Pons (tissue), 1 donor: ENCODE measurements at places on chromosomes 12 and 14.

DNA sequence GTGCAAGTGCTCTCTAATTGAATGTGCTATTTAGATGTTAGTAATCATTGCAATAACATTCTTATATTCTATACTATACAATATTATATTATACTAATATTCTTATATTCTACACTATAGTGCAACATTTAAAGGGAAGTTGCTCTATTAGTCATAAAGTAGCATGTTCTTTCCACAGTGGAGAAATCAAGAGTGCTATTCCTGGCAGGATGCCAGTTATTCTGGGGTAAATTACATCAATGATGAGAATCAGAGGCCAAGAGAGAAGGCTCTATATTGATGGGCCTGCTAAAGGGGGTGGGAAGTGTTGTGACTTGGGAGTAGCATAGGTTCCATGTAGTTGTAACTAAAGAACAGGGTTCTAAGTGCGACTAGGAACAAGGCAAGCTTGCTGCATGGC lies 121.5 kb downstream of the SLC15A5 start:
- no peak for DNase-seq

- DNase-seq, result no peak
Observed at GRCh38 chr12:8077207-8077606, 4.9 kb upstream of the NECAP1 start.

GRCh38 chr12:49060237-49061156 lies at the start of gene KMT2D:
Gene KMT2D (minus strand): TSS chr12:49060794. CDS start chr12:49055324, 5,470 bp downstream.
- peak; percentile 84 for DNase-seq

GRCh38 chr12:83349907-83350611 lies 663.4 kb downstream of the TMTC2 start:
- DNase-seq, result no peak

DNA sequence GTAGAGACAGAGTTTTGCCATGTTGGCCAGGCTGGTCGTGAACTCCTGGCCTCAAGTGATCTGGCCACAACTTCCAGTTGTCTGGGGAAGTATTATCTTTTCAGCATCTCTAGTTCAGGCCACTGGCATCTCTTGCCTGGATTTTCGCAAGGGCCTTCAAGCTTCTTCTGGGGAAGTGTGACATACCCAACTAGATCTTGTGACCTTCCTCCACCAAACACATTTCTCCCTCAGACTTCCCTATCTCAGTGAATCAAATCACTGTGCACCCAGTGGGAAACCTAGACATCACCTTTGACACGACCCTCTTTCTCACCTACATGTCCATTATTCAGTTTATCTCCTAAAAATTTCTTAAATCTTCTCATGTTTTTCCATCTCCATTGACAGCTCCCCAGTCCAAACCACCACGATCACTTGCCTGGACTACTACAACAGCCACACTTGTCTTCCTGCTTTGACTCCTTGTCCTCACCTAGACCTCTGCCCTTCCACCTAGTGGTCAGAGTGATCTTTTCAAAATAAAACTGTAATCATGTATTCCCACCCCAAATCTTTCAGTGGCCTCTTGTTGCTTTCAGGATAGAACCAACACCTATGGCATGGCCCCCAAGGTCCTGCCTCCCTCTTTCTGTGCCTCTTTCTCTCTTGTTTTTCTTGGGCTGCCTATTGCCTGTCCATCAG lies 3.3 kb downstream of the EEF1AKMT3 start:
- DNase-seq, result no peak

- DNase-seq, result no peak
Observed at GRCh38 chr14:51901475-51902024, 41.1 kb downstream of the GNG2 start.

DNA sequence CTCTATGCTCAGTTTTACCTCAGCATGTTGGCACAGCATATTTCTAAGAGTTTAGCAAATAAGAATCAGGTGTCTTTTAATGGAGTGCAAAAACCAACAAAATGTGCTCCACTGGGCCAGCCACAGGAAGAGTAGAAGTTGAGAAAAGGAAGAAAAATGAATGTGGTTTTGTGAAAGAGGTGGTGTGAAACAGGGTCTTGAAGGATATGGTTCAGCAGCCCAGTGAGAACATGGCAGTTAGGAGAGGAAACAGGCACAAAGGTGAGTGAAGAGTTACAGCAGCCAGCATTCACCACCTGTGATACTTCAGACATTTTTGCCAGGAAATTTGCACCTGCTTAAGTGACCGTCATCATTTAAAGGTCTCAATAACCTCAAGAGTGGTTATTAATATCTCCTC lies 2.4 kb downstream of the STAB2 start:
- no peak for DNase-seq

- no peak for DNase-seq
Observed at GRCh38 chr12:84073401-84073800, 839.2 kb downstream of the SLC6A15 start.

DNA sequence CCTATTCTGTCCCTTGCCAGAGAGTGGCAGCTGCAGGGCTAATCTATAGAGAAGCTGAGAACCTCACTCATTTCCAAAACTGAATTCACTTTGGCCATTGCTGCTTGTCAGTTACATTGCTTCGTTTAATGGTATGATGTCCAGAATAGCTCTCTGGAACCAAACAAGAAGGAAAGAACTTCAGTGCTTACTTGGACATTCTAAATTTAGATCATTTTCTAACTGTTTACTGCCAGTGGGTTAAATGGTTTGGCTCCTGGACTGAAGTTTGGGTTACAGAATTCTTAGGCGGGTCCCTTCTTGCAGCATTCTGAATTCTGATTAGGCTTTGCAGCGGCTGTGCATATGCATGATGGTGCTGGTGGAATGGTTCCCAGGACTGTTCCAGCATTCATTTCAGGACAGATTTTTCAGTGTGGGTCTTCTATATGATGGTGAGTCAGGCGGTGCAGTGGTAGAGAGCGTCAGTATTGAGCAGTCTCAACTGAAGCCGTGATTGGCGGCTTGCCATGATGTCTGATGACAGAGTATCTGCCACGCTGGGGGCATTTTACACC lies 148.7 kb downstream of the DYRK2 start:
- no peak for DNase-seq

DNA sequence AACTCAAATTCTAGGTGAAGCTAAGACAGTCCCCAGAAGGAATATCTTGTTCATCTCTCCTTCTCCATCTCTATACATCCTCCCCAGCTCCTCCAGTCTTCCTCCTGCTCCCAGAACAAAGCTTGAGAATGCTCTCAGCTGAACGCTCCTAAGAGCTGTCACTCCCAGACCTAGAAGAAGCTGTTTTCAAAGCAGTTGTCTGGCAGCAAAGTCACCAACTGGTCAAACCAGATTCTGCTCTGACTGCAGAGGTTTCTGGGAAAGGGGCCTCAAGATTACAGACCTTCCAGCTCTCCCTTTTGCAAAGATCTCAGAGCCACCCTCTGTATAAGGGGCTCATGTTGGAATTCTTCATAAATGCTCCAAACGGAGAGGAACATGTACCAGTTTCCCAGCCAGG lies 9.6 kb upstream of the HSPB8 start:
- no peak for DNase-seq

- DNase-seq, result no peak
Observed at GRCh38 chr14:101078170-101078891, 174.8 kb upstream of the RTL1 start.

- DNase-seq, result no peak
Observed at GRCh38 chr14:62722406-62722805, 322.9 kb downstream of the KCNH5 start.

DNA sequence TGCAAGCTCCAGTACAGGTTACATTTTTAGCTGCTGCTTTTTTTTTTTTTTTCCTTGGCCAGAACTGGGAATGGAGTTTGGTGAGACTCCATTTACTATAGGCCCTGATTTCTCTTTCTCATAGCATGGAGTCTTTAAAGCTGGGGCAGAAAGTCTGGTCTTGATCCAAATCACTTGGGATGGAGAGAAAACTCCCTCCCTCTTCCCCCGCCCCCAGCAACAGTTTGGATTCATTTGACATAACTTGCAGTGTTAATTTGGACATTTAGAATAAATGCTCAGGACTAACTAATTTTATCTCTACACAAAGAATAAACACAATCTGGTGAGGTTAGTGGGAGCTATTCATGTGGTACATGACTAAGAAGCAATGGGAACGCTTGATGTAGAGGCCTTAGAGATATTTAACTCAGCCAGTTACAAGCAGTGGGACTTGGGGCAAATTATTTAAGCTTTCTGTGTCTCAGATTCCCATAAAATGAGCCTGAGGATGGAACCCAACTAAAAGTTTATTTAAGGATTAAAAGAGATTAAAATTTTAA lies 107.3 kb upstream of the ARHGAP5 start:
- no peak for DNase-seq

GRCh38 chr12:92051441-92051840 lies 94.2 kb downstream of the BTG1 start:
- DNase-seq, result no peak

- DNase-seq, result no peak
Observed at GRCh38 chr14:85572845-85573244, 42.9 kb downstream of the FLRT2 start.

DNA sequence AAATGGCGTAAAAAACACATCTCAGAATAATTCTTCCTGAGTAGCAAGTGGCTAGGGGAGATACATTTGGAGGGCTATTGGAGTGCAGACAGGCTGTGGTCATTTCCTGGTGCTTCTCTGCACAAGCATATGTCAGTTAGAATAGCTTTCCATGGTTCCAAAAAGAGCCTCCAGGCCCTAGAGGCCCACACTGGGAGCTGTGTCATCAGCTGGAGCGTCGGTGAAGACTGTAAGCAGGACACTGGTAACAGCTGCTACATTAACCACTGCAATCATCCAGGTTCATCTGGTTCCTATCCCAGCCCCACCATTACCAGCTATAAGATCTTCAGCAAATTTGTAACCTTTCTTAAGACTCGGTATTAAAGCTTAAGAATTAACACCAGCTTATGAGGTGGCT lies 31.7 kb upstream of the APPL2 start:
- no peak for DNase-seq
